Inflammatory macrophage treated with lipopolysaccharide for 1 hour (primary cell): ENCODE measurements at places on chromosomes 4 and X.

GRCh38 chrX:46713672-46714490 lies 45.0 kb downstream of the SLC9A7 start:
- peak; percentile 70 for DNase-seq

DNA sequence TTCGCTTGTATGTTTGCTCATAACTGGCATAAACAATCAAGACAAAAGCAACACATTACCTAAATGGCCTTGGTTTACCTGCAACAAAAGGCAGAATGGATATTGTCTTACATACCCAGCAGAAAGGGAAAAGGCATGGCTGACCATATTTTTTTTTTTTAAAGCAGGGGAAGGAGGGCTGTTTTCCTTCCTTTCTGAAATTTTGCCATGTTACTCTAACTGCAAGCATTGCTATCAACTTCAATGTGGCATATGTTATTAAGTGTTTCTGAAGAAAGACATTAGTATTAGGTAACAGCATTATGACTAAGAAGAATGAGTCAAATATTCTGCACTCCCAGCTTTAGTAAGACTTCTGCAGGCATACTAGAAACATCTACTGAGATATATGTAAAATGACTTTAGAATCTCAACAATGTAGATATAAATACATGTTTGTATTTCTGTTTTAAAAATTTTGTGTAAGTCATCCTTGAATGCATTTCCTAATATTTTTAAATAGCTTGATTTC lies 512.6 kb upstream of the FAM241A start:
- DNase-seq: peak; percentile 39

- DNase-seq: no peak
Observed at GRCh38 chr4:75634281-75634680, 4.0 kb upstream of the CDKL2 start.

- no peak for DNase-seq
Observed at GRCh38 chr4:184167576-184167975, 50.1 kb downstream of the ENPP6 start.

DNA sequence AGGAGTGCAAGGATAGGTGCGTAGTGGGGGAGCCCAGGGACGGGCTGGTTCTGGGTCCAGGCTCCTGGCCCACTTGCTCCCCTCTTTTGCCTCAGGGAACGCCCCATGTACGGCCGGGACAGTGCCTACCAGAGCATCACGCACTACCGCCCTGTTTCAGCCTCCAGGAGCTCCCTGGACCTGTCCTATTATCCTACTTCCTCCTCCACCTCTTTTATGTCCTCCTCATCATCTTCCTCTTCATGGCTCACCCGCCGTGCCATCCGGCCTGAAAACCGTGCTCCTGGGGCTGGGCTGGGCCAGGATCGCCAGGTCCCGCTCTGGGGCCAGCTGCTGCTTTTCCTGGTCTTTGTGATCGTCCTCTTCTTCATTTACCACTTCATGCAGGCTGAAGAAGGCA lies 1.7 kb downstream of the EMD start:
- DNase-seq: no peak

DNA sequence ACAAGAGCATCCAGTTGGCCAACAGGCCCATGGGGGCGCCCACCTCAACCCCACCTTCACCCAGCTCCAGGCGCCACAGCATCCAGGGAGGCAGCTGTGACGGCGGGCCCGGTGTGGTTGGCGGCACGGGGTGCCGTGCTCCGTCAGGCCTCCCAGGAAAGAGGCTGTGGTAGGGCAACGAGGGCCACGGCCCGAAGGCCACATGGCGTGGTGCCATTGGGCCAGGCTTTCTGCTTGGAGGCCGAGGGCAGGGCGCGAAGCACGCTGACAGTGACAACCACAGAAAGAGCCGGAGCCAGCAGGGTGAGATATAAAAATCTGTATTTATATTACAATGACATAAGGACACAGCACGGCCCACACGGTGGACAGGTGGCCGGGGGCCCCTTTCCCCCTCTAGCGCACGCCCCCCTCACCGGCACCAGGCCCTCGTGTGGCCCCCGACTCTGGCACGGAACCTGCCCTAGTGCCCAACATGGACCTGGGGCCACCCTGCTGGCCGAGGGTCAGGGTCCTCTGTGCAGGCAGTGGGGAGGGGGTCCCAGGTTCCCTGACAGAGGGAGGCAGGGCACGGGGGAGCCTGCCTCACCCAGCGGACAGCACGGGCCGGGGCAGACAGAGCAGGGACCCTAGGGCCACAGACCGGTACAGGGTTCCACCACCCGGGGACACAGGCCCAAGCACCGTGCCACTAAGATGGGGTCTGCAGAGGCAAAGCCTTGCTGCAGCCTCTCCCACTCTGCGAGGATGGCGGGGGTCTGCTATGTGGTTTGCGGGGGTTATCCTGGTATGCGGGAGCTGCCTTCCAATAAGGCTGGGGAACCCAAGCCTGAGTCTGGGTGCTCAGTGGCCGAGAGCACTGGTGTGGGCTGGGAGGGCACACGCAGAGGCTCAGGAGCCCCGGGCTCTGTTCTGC lies 5.5 kb upstream of the HAUS3 start:
- no peak for DNase-seq

- peak; percentile 58 for DNase-seq
Observed at GRCh38 chr4:150242820-150243458, 164.7 kb downstream of the DCLK2 start.

DNA sequence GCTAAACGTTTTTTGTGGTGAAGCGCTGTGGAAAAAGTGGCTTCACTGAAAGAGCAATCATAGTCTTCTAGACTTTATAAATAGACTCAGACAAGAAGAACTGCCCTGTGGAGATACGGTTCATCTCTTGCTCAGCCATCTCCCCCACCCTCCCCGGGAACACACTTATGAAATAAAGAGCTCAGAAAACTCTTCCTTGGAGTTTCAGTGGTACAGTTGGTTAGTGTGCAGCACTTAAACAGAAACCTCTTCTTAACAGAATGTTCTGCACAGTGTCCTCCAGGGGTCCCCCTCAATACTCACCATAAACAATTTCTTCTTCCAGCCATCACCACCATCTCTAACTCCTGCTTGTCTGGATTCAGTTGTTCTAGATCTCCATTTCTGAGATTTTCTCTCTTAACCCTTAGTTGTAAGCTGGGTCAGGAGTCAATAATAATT lies 313.0 kb downstream of the ARHGAP10 start:
- DNase-seq: no peak

DNA sequence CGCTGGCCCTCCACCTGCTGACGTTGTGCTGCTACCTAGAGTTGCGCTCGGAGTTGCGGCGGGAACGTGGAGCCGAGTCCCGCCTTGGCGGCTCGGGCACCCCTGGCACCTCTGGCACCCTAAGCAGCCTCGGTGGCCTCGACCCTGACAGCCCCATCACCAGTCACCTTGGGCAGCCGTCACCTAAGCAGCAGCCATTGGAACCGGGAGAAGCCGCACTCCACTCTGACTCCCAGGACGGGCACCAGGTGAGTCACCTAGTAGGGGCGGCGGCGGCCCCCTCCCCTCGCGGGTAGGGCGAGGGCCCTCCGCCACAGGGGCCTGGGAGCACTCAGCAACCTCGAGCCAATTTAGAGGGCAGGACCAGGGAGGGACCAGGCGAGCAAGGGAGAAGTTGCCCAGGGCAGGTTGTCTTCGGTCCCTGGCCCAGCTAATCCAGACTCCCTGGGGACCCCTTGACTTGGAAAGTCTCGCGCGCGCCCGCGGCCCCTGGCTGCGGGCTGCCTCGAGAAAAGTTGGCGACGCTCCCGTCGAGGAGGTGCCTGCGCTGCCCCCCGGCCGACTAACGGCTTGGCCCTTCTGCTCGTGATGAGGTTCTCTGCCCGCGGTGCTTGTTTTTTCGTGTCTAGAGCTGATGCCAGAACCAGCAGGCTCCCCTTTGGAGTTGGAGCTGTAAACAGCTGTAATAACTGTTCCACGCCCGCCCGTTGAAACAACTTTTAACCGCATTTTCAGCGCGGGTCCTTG lies 717 bp downstream of the EDA start:
- DNase-seq: no peak

DNA sequence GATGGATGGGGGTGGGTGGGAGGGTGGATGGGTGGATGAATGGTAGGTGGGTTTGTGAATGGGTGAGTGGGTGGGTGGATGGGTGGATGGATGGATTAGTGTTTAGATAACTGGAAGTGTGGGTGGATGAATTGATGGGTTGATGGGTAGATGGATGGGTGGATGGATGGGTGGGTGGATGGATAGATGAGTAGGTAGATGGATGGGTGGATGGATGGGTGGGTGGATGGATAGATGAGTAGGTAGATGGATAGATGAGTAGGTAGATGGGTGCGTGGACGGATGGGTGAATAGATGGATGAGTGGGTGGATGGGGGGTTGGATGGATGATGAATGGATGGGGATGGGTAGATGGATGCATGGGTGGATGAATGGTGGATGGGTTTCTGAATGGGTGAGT lies 20.3 kb upstream of the ASMTL start:
- DNase-seq: no peak

DNA sequence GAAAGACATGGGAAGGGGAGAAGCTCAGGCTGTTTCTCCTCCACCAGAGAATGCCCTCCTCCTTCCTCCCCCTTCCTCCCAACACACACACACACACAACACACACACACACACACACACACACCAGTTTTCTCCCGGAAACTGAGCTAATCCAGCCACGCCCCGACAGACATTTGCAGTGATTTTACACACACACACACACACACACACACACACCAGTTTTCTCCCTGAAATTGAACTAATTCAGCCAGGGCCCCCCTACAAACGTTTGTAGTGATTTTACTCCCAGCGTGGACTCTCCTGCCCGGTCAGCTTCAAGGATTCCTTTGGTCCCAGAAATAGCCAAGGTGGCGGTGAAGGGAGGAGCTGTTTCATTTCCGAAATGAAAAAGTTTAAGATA lies 32.9 kb upstream of the STX18 start:
- peak; percentile 39 for DNase-seq
